Pons (tissue), 1 donor: ENCODE measurements at places on chromosomes 7 and 10.

DNA sequence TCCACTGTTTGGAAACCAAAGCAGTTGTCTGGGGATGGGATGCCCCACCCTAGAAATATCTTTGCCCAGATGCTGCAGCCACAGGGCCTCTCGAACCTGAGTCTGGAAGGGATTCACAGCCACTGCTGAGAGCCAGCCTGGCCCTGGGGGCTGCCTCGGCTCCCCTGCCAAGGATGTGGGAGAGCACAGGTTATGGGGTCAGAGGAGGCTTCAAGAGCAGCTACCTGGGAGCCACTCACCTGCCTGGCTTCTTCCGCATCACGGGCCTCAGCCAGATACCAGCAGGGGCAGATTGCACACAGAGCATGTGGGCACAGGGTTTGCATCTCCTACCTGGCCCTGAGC is 5.4 kb upstream of the PWWP2B start:
- DNase-seq = no peak

GRCh38 chr7:120949393-120949911 is 1.1 kb upstream of the ING3 start:
- DNase-seq = peak; percentile 22

- DNase-seq = no peak
These were observed 41.3 kb upstream of the KMT2C start for GRCh38 chr7:152477079-152477478.

DNA sequence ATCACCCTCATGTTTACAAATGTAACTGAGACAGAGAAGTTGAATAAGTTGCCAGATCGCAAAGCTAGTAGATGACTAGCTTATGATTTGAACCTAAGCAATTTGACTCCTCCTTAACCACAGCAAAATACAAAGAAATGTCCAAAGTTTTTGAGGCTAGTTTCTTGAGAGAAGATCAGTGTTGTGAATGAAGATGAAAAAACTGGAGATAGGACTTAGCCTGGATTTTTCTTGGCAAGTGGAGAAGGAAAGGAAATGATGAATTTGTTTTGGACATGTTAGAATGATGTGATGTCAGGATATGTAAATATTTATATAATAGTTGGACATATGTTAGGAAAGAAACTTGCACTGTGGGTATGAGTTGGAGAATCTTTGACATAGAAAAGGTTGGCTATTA is 149.8 kb downstream of the LSMEM1 start:
- no peak for DNase-seq

DNA sequence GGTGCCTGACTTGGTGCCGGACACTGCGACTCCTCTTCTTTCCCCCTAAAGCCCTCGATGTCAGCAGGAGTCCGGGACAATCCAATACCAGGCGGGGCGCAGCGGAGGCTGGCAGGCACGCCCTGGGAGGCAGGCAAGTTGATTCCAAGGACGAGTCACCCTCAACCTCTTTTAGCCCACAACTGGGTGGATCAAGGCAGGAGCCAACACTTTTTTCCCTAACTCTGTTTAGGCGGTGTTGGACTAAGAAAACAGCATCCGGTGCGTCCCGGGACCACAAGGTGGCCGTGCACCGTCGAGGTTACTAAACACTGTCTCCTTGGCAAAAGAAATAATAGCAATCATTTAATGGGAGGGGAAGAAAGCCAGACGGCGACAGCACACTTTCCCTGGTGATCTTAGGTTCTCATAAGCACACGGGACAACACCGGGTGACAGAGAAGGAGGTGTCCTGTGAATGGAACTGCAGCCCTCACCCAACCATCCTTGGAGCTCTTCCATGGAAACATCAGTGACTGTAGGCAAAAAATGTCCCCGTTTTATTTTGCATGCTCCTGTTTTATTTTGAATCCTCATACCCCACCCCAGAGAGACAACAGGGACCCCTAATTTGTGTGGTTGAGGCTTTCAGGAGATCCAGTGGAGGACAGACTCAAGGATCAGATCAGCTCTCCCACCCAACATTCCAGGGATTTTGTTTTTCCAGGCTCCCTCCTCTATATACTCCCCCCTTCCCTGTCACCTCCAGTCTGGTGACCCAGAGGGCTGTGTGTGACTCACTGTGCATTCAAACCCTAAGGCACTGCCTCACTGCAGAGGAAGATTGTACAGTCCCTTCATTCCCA is 1.3 kb upstream of the CALCR start:
- DNase-seq = no peak

DNA sequence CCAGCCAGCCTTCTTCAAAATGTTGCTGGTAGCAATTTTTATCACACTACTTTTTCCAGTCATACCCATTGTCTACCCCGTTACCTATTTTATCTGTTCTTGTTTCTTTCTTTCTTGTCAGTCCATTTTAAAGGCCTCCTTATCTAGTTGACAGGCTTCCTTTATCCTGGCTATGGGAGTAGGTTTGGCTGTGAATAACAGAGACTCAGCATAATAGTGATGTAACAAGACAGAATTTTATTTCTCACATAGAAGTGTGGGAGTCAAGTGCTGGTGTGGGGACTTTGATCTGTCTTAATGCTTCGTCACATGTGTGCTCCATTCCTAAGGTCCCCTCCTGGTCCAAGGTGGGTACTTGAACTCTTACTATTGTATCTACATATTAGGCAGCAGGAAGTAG is 283.6 kb downstream of the EXOC4 start:
- no peak for DNase-seq

GRCh38 chr7:64863021-64863420 is 40.1 kb upstream of the ZNF273 start:
- no peak for DNase-seq

GRCh38 chr7:24879291-24879690 is 100.7 kb downstream of the OSBPL3 start:
- DNase-seq = no peak

- DNase-seq = no peak
These were observed 98.9 kb downstream of the HIP1 start for GRCh38 chr7:75639886-75640190.

GRCh38 chr10:99619090-99619800 is 994 bp downstream of the SLC25A28 start:
- DNase-seq = no peak

DNA sequence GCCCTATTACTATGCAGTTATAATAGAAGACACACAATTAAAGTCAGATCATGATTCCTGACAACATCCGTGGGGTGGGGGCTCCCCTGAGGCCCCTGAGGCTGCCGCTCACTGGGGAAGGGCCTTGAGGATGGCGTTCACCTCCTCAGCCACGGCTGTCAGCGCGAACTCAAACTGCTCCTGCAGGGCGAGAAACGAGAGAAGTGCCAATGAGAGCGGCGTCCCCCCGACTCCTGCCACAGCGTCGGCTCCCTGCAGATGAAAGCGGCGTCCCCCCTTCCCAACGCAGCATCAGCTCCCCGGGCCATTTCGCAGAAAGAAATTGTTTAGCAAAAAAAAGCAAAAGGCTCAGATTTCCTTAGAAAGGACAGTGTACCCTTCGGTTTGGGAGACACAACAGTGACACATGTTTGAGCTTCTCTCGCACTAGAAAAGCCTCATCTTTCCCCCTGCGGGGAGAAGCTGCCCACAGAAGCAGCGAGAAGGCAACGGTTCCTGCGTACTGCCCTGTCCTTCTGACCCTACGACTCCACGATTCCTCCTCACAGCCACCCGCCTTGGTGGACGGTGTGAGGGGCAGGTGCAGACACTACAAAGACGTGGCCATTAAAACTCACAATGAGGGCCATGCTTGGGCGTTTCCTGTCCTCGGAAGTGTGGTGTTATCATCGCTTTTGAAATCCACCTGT is 203.9 kb downstream of the DNAJB6 start:
- DNase-seq = no peak

DNA sequence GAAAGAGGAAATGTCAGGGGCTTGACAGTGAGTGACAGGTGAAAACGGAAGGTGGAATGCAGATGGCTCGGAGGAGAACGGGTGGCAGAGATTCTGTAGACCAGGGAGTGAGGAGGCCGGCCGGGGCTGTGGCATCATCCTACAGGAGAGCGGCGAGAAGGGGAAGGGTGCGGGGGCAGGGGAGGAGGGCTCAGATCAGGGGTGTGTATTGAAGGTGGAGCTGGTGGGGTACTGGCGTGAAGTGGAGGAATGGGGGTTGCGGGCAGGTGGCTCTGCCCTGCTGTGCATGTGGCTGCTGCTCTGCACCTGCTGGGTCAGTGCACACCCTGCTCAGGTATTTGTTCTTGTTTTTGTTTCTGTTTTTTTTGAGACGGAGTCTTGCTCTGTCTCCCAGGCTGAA is 470.8 kb upstream of the FOXK1 start:
- no peak for DNase-seq

GRCh38 chr10:78780551-78780961 is 288.2 kb upstream of the ZMIZ1 start:
- DNase-seq = no peak

DNA sequence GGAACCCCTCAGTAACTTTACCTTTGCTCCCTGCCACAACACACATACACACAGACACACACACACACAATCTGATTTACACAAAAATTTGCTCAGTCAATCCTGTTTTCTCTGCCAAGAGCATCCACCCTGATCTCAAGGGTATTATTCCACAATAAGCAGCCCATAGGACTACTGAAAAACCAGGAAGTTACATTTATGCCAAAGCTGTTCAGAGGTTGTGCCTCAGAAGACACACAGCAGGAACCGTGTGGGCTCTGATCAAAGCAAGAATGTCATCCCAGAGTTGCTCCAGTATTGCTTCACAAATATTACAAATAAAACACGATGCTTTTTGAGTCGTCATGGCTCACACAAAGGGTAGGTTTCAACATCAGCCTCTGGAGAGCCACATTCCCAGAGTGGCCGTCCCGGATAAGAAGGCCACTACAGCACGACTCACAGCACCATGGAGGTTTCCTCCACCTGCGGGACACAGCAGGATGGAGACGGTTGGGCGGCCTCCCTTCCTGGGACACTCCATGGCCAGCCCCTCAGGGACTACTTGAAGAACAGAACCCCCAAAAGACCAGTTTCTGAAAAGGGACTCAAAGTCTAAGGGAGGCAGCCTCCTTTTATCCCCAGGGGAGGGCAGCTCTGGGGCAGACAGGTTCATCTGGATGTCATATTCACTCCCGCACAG is 1.6 kb downstream of the AIFM2 start:
- DNase-seq = no peak
